COLO829 (cell line): ENCODE measurements at places on chromosomes 11 and 22.

DNA sequence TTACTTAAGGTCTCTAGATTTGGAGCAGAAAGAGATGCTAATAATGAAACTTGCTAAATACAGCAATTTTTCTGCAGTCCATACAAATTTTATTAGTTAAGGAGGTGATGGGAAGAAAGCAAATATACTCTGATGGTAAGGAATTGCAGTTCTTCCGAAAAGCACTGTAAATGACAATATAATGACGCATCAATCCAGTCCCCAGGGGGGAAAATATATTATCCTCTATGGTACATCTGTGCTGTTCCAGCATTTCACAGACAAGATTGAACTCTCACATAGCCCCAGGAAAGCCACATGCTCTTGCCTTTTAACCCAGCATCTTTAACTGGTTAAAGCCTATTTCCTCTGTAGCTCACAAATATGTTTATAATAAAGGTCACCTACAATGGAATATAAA lies 416.6 kb upstream of the CCDC90B start:
- no peak for DNase-seq

DNA sequence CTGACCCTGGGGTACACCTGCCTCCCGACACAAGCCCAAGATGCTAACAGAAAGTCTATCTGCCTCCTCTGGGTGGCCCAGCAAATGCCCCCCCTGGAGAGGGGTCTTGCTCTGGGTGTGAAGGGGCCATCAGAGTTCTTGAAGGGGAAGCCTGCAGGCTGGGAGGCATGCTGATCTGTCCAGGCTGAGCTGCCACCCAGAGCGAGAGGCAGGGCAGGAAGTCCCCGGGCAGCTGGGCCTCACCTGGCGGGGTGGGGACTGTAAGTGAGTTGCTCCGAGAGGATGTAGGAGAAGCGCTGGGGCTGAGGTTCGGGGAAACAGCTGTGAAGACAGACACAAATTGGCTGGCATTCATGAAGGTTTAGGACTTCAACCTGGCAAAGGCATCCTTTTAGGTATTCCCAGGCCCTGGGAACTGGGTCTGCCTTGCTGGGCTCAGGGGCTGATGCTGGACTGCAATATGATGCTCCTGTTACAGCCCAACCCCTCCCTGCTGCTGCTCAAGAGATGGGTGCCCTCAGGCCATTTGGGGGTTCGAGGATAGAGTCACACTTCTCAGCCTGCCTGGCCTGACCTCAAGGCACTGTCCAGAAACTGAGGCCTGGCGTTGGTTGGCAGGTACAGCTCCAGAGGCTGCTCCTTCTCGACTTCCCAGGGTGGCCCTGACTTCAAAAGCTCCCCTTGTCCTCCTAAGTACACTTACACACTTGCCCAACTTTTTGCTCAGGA lies 60.2 kb upstream of the LYVE1 start:
- no peak for DNase-seq

DNA sequence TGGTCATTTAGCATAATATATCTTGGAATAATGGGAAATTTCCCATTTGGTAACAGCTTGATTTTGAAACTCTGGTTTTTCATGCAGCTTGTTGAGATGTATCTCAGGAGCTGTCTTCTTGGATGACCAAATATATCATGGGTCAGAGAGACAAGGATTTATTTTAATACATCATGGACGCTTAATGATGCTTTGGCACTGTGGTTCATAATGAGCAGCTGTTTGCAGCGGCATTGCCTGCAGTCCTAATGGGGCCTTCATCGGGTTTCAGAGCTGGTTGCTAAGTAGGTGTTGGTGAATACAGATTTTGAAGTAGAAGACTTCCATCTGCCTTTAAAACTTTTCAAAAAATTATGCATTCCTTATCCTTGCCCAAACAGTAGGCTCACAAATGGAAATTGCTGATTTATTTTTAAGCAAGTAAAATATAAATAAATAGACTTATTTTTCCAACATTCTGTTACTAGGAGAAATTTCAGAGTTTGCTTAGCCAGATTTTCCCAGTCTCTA lies 389.5 kb upstream of the FAT3 start:
- no peak for DNase-seq

- DNase-seq: no peak
Observed at GRCh38 chr22:40423882-40424640, 53.7 kb downstream of the SGSM3 start.

DNA sequence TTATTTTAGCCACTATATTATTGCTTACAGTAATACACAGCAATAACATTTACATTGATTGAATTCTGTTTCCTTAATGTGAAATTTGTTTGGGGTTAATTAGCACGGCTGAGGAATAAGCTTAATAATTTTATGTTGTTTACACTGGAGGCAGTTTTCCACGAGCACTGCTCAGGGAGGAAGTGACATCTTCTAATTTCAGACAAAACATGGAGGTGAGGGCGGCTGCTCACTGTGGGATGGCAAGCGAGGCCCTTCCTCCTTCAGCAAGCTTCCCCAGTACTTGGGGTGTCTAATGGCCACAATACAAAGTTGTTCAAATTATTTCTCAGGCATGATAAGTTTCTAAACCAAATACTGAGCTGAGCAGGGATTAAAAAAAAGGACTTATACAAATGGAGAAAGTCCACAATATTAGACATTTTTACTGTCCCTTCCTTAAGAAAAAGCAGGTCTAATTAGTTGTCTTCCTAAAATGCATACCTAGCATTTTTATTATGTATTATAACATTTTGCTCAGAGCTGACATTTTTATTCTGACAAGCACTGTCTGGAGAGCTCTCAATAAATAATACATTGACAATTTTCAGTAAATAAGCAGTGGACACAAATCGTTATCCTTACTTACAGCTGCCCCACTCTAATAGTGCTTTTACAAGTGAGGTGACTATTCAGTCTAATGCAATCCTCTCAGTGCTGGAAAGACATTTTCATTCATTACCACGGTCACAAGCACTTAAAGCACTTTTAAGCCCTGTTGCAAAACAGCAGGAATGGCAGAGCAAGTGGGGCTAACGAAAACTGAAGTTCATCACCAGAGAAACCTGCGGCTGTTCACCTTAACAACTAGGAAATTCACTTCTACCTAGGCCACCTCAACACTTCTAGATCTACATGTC lies 56.2 kb downstream of the SOX6 start:
- DNase-seq: no peak
